AG08395 (cell line): ENCODE measurements at places on chromosomes 2 and 18.
A peak's percentile ranks its signal among the peaks of the same experiment; 100 is the strongest.

- no peak for DNase-seq
Measured at GRCh38 chr2:180169474-180169873, 162.4 kb upstream of the CWC22 start.

DNA sequence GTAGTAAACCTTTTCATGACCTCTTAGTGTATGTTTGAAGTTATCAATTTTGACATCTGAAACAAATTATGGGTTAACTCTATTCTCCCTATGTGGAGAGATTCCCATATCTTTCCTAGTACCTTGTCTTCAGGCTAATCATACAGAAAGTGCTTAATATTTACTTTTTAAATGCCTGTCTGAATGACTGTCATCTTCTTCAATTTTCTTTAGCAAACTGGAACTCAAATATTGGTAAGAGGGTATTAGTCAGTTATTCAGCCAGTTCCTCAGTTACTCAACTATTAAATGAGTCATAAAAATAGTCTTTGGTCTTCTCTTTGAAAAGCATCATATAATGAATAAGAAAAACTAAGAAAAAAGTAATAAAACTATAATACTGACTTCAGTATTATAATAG, 1038.0 kb upstream of the PIK3C3 start:
- peak; percentile 4 for DNase-seq

GRCh38 chr2:60469536-60470317, 83.7 kb downstream of the BCL11A start:
- DNase-seq, result no peak

DNA sequence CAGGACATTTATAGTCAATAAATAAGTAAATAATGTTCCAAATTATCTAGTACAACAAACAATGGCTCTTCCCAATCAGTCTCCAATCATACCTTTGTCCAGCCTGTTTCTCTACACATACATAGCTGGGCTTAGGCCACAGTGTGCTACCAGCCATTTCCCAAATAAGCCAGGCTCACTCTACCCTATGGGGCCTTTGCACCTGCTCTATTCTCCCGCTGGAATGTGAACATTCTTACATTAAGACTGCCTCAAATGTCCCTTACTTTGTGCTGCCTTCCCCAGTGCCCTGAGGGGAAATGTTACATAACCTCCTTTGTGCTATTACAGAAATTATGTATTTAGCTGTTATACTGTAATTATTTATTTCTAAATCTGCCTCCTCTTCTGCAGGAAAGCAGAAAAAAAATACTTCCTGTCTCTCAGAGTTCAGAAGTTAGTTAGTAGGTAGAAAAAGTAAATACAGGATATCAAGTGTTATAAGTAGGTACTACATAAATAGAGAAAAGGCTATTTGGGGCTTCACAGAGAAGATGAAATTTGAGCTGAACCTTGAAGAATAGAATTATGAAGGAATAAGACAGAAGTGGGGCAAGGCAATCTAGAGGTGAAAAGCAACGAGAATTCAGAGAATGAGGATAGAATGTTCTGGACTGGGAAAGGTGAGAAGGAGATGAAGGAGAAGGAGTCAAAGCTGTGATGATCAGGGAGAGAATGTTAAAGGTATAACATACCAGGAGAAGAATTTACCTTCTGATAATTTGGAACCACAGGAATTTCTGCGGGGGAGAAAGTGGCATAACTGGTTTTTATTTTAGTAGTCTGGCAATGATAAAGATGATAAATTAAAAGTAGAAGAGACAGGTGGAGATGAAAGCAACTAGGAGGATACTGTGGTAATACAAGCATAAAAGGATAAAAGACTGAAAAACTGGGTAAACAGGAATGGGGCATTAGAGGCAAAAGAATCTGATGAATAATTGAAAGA, 37.0 kb downstream of the ROCK1 start:
- DNase-seq, result no peak

DNA sequence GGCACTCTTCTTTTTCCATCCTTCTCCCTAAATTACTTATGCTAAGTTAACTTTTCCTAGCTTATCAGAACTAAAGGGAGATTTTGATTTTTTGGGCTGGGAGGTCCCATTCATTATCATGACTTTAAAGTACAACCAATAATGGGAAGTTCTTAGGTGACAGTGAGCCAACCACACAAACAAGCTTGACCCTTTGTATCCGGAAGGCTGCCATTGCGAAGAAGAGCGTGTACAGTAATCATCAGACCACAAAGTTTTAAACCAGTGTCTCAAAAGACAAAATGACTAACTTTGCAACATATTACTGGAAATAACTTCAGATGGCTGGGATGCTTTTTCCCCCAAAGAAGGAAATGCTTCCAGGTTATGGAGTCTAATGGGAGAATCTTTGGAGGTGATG, 298.1 kb downstream of the TGIF1 start:
- no peak for DNase-seq
